ENCODE measurements at places on chromosomes 13 and 19.

DNA sequence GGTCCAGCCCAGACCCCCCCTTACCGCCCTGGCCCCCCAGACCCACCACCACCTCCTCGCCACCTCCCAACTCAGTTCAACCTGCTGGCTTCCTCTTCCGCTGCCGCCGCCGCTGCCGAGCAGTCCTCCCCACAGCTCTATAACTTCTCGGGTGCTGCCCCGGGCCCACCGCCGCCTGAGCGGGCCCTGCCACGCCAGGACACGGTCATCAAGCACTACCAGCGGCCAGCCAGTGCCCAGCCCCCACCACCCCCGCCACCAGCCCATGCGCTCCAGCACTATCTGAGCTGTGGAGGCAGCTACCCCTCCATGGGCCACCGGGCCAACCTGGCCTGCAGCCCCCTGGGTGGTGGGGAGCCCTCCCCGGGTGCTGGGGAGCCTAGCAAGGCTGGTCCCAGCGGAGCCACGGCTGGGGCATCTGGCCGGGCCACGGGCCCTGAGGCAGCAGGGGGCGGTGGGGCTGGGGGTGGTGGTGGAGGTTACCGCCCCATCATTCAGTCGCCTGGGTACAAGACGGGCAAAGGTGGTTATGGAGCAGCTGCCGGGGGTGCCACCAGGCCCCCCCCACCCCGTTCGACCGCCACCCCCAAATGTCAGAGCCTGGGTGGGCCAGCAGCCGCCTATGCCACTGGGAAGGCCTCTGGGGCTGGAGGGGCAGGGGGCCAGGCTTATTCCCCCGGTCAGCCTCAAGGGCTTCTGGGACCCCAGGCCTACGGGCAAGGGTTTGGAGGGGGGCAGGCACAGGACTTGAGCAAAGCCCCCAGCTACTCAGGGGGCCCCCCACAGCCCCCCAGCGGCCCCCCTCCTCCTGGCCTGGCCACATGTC is 4.2 kb downstream of the PRR12 start:
- peak; percentile 5 for DNase-seq

- peak; percentile 38 for DNase-seq
Observed at GRCh38 chr19:30228113-30228834, 143.9 kb upstream of the ZNF536 start.

GRCh38 chr13:76697288-76697687 is 188.9 kb downstream of the KCTD12 start:
- no peak for DNase-seq

DNA sequence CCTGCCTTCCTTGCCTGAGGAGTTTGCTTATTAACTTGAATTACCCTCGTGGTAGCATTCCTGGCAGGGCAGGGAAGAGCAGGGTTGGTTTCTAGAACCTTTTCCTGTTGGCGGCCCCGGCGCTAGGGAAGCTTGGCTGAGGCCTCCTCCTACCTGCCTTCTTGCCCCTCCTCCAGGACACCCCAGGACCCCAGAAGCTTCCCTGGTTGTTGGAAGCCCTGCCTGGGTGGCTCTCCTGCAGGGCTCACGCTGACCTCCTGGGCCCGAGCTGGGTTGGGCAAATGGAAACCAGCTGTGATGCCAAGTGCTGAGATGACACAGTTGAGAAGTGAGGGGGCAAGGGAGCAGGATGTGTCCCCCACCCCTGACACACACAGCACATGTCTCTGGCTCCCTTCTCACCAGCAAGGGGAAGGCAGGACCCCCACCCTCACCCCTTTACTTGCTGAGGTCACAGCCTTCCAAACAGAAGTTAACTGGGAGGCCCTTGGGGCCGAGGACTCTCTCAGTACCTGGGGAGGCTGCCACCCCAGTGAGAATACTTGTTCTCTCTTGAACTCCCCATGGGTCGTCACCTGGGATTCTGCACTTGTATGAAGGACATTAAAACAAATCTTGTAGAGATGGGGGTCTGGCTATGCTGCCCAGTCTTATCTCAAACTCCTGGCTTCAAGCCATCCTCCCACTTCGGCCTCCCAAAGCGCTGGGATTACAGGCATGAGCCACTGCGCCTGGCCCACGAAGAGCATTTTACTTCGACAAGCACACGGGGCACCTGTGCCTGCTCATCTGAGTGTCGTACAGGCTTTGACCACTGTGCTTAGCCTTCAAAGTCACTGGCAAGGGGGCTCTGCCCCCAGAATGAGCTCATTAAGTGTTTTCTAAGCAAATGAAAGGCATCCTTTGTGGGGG is 10.5 kb downstream of the CEBPA start:
- DNase-seq: peak; percentile 72

GRCh38 chr19:1274852-1275259 is 474 bp upstream of the FAM174C start:
- DNase-seq: no peak

DNA sequence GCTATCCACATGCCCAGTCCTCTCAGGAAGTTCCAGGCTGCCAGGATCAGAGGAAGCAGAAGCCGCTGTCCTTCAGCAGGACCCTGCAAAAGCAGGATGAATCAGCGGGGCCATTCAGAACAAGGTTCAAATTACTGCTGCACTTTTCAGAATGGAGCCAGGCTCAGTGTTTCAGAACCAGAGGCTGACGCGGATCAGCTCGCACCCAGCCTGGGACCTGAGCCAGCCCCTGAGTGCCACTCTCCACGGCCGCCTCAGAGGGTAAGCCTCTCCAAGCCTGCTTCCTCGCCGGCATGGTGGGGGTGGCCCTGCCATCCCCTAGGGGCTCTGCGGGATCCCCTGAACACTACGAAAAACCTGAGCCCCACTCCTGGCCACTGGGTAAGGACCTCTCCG is 24.7 kb downstream of the RASA3 start:
- DNase-seq: no peak

DNA sequence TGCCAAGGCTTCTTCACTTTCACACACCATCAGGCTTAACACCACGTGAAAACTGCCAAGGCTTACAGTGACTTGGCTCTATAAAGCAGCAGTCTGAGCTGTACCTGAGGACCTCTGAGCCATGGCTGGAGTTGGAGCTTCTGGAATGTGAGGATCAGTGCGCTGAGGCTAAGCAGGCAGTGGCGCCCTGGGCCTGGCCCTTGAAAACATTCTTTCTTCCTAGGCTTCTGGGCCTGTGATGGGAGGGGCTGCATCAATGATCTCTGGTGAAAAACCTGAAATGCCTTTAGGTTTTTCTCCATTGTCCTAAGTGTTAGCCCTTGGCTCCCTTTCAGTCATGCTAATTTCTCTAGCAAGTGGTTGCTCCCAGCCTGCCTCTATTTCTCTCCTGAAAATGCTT is 192.5 kb upstream of the PCDH20 start:
- no peak for DNase-seq

DNA sequence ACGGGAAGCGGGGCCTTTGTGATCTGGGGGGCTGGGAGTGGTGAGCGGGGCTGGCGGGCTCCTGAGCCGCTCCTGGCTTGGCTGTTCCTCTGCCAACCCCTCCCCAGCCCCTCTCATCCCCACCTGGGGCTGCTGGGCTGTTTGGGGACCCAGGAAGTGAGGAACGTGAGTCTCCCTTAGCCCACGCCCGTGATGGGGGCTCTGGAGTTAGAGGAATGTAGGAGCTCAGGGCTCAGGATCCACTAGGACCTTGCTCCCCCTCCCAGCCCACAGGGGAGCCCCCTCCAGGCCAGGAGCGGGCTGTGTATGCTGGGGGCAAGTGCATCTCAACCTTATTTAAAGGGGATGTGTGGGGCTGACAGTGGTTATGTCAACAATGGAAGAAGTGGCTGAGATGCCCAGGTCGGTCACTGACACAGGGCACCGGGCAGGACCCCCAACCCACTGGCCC is 134.1 kb downstream of the URI1 start:
- DNase-seq: no peak

DNA sequence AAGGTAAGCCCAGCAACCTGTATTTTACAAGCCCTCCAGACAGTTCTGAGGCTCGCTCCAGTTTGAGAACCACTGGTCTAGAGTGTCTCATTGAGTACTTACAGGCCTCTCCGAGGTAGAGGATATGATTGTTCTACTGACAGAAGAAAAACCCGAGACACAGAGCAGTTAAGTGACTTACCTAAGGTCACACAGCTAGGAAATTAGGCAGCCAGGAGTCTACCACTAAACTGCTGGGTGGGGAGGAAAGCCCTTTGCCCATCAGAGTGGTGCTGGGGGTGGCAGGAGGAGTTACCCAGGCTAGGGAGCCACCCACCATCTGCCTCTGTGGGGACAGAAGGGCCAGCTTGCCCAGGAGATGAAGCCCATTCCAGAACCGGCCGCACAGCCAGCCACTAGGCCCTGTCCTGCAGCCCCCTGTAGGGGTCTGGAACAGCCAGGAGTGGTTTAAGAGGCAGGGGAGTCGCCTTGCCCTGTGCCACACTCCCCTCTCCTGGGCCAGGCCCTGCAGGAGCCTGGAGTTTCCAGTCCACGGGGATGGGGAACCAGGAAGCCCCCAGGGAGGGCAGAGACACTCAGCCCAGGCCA is 703 bp downstream of the RASGRP4 start:
- DNase-seq: no peak

GRCh38 chr13:40167327-40167726 is 499.1 kb downstream of the FOXO1 start:
- no peak for DNase-seq

DNA sequence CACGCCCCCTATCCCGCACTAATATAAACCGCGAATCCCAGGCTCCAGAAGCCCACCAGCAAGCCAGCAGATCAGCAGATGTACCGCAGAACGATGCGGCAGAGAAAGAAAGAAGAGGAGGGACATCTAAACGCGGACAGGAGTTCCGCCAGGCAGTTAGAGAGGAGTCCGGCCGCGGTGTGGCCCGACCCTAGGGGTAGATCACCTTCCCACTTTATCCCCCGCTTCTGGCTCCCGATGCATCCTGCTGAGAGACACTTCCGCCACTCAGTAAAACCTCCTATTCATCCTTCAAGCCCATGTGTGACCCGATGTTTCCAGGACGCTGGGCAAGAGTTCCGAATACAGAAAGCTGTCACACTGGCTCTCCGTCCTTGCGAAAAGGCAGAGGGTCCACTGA is 1046.8 kb downstream of the SLITRK5 start:
- DNase-seq: no peak

GRCh38 chr19:10516671-10517286 is 468 bp downstream of the S1PR5 start:
- DNase-seq: no peak

- no peak for DNase-seq
Observed at GRCh38 chr13:57418067-57418677, 213.4 kb upstream of the PCDH17 start.

GRCh38 chr13:100389617-100390016 is 199.0 kb downstream of the GGACT start:
- no peak for DNase-seq

- DNase-seq: no peak
Observed at GRCh38 chr19:14840206-14840605, 5.2 kb upstream of the OR7A5 start.

GRCh38 chr19:751501-752341 is 809 bp downstream of the MISP start:
- peak; percentile 89 for DNase-seq

DNA sequence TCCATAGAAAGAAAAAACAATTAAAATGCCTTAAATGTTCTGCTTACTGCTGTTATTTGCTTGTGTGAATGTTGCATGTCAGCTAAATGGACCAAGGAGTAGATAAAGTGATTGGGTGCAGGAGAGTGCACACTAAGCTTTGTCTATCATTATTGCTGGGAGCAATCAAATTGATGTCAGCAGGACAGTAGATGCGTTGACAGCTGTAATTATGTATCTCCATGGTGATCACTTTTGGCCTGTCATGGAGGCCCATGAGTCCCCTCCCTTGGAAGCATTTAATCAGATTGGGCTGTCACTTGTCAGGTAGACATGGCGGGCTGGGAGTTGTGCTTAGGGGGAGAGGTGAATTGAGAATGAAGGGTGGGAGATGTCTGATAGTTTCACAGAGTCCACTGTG is 215.3 kb downstream of the PCCA start:
- no peak for DNase-seq

- no peak for DNase-seq
Observed at GRCh38 chr19:51586103-51586728, 15.1 kb downstream of the ZNF175 start.

GRCh38 chr13:51935326-51936171 is 73.8 kb downstream of the CCDC70 start:
- DNase-seq: peak; percentile 49

DNA sequence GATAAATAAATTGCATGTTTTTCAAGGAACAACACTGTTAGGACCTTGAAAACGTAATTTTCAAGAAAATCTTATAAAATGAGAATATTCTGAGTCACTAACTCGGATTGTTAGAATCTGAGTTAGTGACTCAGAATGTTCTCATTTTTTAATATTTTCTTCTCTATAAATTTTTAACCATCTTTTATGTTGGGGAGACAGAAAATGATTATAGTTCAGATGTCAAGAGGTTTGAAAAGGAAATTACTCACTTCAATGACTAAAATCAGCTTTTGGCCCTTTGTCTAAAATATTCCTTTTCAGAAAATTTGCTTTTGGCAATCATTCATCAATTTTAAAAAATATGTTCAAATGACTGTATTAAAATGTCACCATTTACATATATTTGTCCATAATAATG is 264.2 kb upstream of the EDNRB start:
- no peak for DNase-seq

DNA sequence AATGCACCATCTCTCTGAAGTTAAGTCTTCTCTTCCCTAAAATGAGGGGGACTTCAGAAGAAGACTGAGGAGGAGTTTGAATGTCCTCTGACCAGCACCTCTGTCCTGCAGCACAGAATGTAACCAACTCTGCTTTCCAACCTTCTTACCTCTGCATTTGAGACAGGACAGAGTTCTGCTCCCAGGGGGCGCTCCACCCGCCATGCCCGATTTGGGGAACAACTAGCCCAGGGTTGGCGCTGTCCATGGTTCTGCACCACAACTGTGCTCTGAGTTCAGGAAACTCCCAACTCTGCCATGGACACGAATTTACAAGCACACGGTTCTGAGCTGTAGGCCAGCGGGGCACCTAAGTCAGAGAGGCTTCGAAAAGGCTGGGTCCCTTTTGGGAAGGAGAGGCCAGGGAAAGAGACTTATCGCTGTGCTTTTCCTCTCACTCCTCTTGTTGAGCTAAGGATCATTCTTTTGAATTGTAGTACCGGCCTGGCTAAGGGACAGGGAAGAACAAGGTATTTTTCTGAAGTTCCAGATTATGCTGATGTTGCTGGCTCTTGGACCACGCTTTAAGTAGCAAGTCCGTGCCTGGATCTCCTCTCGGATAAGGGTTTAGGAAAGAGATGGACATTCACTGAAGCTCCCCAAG is 22.2 kb downstream of the SIGLEC5 start:
- DNase-seq: peak; percentile 62

DNA sequence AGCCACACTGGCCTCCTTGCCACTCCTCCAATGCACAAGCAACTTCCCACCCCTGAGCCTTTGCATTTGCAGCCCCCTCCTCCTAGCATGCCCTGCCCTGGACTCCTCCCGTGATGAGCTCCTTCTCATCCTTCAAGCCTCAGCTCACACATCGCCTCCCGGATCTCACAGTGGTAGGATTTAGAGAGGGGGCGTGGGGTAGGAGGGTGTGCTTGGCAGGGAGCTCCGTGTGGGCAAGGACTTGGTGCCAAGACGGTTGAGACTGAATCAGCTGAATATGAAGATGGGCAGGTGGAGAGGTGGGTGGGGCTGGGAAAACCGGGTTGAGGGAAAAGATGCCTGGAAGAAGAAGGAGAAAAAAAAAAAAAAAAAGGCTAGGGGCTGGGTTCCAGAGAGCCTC is 48.4 kb upstream of the ZNRF4 start:
- no peak for DNase-seq
